ENCODE measurements at places on chromosomes 16 and 17. TPM values are rescaled to one million over a fixed set of nuclear protein-coding genes. Genes with fewer than 3 reads are reported as not detected.

- no peak overlapping the region for H3K4me3 ChIP-seq
- H3K36me3 ChIP-seq = no peaks in the 10 kb centered on the region
- H3K27ac ChIP-seq = no peak overlapping the region
- no peak for DNase-seq
These were observed 50.6 kb downstream of the HS3ST3B1 start for GRCh38 chr17:14351493-14351892.

GRCh38 chr17:41718287-41718645 lies 6.1 kb downstream of the GAST start:
- DNase-seq = no peak
- no peaks in the 10 kb centered on the region for H3K36me3 ChIP-seq
- H3K4me3 ChIP-seq = no peak overlapping the region
- no peaks in the 10 kb centered on the region for H3K4me1 ChIP-seq
- H3K27me3 ChIP-seq = no peaks in the 10 kb centered on the region

DNA sequence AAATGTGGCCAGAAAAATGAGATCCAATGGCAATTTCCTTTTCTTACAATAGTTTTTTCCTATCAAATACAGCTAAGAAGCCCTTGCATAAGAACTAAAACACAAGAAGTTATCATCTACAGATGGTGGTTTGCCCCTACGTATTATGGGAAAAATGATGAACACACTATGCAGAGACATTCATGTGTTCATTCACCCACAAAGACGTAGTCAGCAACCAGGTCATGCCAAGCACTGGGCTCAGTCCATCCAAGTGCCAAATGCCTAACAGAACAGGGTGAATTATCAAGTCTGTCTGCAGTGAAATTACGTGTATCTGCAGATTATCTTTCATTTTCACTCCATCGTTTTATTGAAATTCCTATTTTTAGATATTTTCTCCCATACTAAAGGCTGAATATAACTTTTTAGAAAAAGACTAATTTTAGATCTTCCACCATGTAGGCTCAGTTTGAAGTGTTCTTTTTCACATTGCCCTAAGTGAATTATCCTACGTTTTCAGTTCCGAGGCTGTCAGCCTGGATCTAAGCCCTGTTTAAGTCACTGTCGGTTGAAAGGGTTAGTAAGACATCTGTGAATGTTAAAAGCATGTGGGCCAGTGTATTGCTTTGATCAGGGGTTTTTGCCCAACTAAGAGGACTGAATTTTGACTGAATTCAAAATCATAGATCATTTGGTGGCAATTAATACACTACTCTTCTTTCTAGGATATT lies 78.1 kb upstream of the DHX40 start:
- no peak overlapping the region for H3K4me3 ChIP-seq
- H3K27me3 ChIP-seq = no peaks in the 10 kb centered on the region
- DNase-seq = no peak
- H3K27ac ChIP-seq = no peak overlapping the region
- H3K4me1 ChIP-seq = no peaks in the 10 kb centered on the region
- no peaks in the 10 kb centered on the region for H3K36me3 ChIP-seq

GRCh38 chr16:88743693-88744576 lies 37.6 kb downstream of the CTU2 start:
- H3K27ac ChIP-seq = no peak overlapping the region
- peak; percentile 90 for DNase-seq
- no peaks in the 10 kb centered on the region for H3K27me3 ChIP-seq
- no peaks in the 10 kb centered on the region for H3K36me3 ChIP-seq

GRCh38 chr16:11208916-11209665 lies 46.9 kb downstream of the SOCS1 start:
- no peak overlapping the region for H3K4me3 ChIP-seq
- no peaks in the 10 kb centered on the region for H3K36me3 ChIP-seq
- no peaks in the 10 kb centered on the region for H3K27me3 ChIP-seq
- no peak for DNase-seq
- peaks cover 3% of the 10 kb centered on the region for H3K4me1 ChIP-seq

GRCh38 chr17:75683583-75683982 lies 16.4 kb downstream of the SAP30BP start:
- peaks cover 3% of the 10 kb centered on the region for H3K4me1 ChIP-seq
- H3K27ac ChIP-seq = no peak overlapping the region
- no peak overlapping the region for H3K4me3 ChIP-seq
- no peaks in the 10 kb centered on the region for H3K27me3 ChIP-seq

DNA sequence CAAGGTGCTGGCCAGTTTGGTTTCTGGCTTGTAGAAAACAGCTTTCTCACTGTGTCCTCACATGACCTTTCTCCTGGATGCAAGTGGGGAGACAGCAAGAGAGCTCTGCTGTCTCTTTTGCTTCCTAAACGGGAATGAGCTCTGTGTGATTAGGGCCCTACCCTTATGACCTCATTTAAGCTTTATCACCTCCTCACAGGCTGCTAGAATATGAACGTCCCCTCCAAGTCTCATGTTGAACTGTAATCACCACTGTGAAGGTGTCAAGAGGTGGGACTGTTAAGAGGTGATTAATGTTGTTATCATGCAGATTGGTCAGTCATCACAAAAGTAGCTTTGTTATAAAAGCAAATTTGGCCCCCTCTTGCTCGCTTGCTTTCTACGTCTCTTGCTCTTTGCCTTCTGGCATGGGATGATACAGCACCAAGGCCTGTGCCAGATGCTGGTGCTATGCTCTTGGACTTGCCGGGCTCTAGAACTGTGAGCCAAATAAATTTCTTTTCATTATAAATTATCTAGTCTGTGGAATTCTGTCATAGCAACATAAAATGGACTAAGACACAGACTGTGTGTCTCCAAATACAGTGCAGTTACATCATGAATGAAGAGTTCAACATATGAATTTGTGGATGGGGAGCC lies 14.8 kb upstream of the POLR3E start:
- no peak overlapping the region for H3K4me3 ChIP-seq
- no peak overlapping the region for H3K27ac ChIP-seq
- H3K36me3 ChIP-seq = no peaks in the 10 kb centered on the region

GRCh38 chr16:35798885-35799426 lies 2339.5 kb downstream of the TP53TG3F start:
- H3K27me3 ChIP-seq = no peaks in the 10 kb centered on the region
- peak; percentile 33 for DNase-seq

- H3K36me3 ChIP-seq = no peaks in the 10 kb centered on the region
- DNase-seq = peak; percentile 23
- H3K4me1 ChIP-seq = no peaks in the 10 kb centered on the region
- no peak overlapping the region for H3K4me3 ChIP-seq
- no peaks in the 10 kb centered on the region for H3K27me3 ChIP-seq
These were observed 390.9 kb downstream of the TMEM114 start for GRCh38 chr16:8199390-8199789.

GRCh38 chr17:60322056-60322387 lies 69.9 kb downstream of the USP32 start:
- no peak overlapping the region for H3K27ac ChIP-seq
- H3K4me1 ChIP-seq = no peaks in the 10 kb centered on the region
- H3K27me3 ChIP-seq = no peaks in the 10 kb centered on the region
- H3K4me3 ChIP-seq = no peak overlapping the region
- DNase-seq = no peak
- H3K36me3 ChIP-seq = no peaks in the 10 kb centered on the region

MPV17L gene
- polyA plus RNA-seq = 4.8 TPM

PERCC1 gene
- not detected for polyA plus RNA-seq

CCL2 gene
- polyA plus RNA-seq = 53.5 TPM

CCL4L2 gene
- 3.4 TPM for polyA plus RNA-seq

INCA1 gene
- 1.6 TPM for polyA plus RNA-seq

All from kidney (tissue), 22 donors.